ENCODE measurements at places on chromosomes 16 and 17.

GRCh38 chr17:33832262-33832661 lies 422.8 kb upstream of the CCL2 start:
- DNase-seq, result no peak

- DNase-seq, result peak; percentile 54
These were observed 128.9 kb upstream of the PMFBP1 start for GRCh38 chr16:72300892-72301291.

- DNase-seq, result peak; percentile 0
These were observed 9.1 kb downstream of the TIMM22 start for GRCh38 chr17:1006054-1006453.

GRCh38 chr17:4777969-4778760 lies 6.5 kb downstream of the TM4SF5 start:
- no peak for DNase-seq

GRCh38 chr17:80443916-80444643 lies 29.1 kb downstream of the ENDOV start:
- DNase-seq, result no peak

Data from NCI-H1105 treated with DMSO at 0.1 percent for 48 hours (cell line).